ENCODE measurements at places on chromosomes 6 and 20.

- DNase-seq, result no peak
These were observed 535.2 kb upstream of the ID4 start for GRCh38 chr6:19301980-19302379.

GRCh38 chr6:161804838-161805237, 531.0 kb upstream of the AGPAT4 start:
- DNase-seq, result no peak

GRCh38 chr20:17810847-17811627, 111.3 kb downstream of the BANF2 start:
- DNase-seq, result no peak

DNA sequence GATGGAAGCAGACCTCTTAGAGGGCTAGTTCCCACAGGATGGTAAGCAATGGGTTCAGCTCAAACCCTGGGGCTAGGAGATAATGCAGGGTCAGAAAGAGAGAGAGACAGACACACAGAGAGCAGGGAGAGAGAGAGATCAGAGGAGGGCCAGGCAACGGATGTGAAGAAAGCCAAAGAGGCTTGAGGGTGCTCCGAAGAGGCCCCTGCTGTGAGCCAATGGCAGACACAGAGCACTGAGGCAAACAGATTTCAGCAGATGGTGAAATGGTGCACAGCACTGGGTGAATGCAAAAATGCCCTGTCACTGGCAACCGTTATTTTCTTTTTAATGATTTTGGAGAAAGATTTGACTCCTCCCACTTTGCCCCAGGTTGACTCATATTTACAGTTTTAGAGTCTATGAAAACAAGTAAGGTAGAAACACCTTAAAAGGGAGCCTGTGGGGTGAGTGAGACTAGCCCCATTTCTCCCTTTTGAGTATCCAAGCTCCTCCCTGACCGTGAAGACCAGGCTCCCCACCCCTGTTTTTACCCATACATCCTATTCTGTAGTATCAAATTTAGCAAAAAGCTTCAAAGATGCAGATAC, 840 bp downstream of the DEFB132 start:
- no peak for DNase-seq

- no peak for DNase-seq
These were observed 103.1 kb upstream of the SPACA1 start for GRCh38 chr6:87944541-87944954.

GRCh38 chr20:16313917-16314316, 259.3 kb downstream of the KIF16B start:
- no peak for DNase-seq

DNA sequence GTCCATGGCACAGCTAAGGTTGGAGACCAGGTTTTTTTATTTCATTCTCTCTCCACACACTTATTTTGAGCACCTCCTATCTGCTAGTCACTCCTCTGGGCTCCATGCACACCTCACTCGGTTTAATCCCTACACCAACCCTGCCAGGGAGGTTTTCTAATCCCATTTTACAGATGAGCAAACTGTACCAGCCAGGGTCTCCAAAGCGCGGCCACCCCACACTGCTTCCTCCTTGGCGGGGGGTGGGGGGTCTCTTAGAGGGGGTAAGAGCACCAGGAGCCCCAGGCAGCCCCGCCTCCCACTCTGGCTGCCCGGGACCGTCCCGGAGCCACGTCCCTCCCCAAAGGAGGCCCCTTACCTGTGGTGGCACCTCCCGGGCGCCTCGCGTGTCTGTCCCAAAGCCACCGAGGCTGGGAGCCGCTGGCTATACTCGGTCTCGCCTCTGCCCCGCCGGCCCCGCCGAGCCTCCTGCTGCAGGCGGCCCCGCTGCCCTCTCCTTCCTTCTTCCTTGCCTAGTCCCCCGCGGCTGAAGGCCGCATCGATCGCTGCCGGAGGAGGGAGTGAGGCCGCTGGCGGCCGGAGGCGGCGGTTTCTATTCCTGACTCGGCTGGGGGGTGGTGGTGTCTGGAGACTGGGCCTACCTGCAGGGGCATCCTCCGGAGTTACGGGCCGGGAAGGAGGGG, at the start of gene KCNS1:
TSS of gene KCNS1 (minus strand) at position 565 of the 683 bp plus-strand sequence. CDS start 1,891 bp downstream, outside the sequence.
- no peak for DNase-seq

GRCh38 chr20:38181207-38181801, 16.2 kb upstream of the TGM2 start:
- DNase-seq, result no peak

GRCh38 chr6:32462609-32463008, 22.9 kb downstream of the HLA-DRA start:
- DNase-seq, result peak; percentile 70

- peak; percentile 16 for DNase-seq
These were observed 40.9 kb upstream of the CDH22 start for GRCh38 chr20:46349035-46349741.

GRCh38 chr6:131854803-131855202, 47.0 kb downstream of the ENPP1 start:
- no peak for DNase-seq

GRCh38 chr20:55782912-55783253, 222.4 kb downstream of the CBLN4 start:
- DNase-seq, result no peak

GRCh38 chr20:11852189-11852588, 65.5 kb upstream of the BTBD3 start:
- no peak for DNase-seq

- DNase-seq, result no peak
These were observed 440.2 kb downstream of the TBC1D32 start for GRCh38 chr6:120894077-120894476.

DNA sequence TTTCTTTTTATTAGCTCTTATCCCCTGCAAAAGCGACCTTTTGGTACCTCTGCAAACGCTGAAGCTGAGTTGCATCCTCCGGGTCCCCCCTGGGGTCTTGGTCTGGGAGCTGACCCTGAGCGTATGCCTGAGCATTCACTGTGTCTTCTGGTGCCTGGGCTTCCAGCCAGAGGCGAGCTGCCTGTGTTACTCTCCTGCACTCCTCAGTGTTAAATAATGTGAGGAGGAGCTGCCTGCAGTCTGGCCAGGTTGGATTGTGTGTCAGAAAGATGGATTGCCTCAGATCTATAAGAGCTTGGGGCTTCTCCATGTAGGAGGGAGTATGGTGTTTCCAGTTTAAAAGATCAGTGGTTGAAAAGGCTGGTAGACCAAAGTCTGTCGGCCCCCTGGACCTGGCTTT, 8.7 kb upstream of the GMPR start:
- DNase-seq, result no peak

DNA sequence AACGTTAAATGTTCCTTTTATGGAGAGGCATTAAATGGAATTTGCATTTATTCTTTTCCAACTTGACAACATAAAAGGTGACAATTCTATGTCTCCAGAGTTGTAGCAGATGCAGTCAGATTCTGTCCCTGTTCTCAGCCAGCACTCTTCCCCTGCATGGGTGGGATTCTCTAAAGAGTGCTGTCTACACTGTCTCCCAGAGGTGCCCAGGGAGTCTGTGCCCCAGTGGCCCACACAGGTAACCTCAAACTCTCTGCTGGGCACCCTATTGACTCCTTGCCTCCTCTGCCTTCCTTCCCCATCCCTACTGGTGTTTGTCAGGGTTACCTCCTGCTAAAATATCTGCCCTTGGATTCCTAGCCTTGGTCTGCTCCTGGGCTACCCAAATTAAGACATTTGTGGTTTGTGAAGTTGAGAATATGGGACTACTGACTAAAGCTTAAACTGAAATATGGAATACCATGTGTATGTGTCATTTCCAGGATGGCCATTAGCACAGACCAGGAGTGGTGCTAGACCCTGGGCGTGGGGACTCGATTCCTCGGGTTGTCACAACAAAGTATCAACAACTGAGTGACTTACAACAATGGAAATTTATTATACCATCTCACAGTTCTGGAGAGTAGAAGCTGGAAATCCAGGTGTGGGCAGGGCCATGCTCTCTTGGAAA, 284.7 kb downstream of the CDH26 start:
- DNase-seq, result no peak

DNA sequence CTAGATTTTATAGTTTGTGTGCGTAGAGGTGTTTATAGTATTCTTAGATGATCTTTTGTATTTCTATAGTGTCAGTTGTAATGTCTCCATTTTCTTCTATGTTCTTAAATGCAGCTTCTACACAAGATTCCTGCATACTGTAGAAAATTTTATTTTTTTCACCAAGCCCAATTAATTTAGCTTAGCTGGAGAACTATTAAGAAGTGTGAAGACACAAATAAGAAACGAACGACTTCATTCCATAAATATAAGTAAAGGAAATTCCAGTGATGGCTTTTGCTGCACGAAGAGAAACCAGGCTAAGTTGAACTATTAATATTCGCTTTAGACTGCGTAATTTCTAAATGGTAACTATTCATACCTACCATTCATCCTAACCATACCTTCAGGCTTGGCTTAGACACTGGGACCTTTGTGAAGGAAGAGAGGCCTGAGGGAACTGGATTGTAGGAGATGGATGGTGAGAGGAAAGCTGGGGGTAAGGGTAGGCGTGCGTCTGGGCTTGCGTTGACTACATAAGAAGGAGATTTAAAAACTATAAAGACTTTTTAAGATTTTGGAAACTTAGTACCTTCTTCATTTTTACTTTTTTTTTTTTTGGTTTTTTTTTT, 15.9 kb downstream of the HLA-DOA start:
- DNase-seq, result no peak

GRCh38 chr6:56953597-56954402, 1.1 kb upstream of the BEND6 start:
- DNase-seq, result no peak

DNA sequence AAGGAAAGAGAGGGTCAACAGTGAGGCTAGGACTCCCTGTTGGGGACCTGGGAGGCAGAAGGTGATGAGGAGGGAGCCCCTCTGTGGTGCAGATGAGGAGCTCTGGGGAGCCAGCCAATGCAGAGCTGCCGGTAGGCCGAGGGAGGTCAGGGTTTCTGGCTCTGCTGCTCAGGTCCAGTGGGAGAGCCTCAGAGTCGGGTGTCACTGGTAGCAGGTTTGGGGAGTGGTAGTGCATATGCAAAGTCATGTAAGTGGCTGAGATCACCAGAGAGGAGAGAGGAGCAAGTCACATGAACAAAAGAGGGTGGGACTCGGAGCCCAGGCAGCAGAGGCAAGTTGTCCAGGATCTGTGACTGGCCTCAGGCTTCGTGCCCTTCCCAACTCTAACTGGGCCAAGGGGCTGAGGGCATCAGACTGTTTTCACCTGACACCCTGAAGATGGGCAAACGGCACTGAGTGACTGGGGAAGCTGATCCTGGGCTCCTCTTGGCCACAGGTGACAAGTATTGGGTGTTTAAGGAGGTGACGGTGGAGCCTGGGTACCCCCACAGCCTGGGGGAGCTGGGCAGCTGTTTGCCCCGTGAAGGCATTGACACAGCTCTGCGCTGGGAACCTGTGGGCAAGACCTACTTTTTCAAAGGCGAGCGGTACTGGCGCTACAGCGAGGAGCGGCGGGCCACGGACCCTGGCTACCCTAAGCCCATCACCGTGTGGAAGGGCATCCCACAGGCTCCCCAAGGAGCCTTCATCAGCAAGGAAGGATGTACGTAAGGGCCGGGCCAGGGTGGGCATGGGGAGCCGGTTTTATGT, 6.6 kb downstream of the MMP24OS start:
- no peak for DNase-seq

GRCh38 chr20:61948586-61949362, 116.9 kb downstream of the TAF4 start:
- no peak for DNase-seq

GRCh38 chr6:84764332-84765049, at the start of gene TBX18:
TBX18 (minus strand) TSS chr6:84764598; CDS start chr6:84764181, 417 bp downstream.
- no peak for DNase-seq

DNA sequence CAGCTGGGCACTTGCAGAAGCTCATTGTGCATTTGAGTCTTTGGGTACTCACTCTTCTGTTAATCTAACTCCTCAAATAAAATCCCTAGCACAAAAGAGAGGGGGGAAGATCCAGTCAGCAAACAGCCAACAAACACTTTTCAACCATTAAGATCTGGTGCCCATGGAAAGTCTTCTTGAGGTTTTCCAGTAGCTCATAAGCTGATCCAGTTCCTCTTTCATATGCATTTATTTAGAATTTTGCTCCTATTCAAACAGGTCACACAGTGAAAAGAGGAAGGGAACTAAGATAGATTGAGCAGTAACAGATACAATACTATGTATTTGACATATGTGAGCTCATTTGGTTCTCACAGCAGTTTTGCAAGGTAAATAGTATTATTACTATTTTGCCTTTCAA, 38.6 kb downstream of the HLA-DPB1 start:
- no peak for DNase-seq

DNA sequence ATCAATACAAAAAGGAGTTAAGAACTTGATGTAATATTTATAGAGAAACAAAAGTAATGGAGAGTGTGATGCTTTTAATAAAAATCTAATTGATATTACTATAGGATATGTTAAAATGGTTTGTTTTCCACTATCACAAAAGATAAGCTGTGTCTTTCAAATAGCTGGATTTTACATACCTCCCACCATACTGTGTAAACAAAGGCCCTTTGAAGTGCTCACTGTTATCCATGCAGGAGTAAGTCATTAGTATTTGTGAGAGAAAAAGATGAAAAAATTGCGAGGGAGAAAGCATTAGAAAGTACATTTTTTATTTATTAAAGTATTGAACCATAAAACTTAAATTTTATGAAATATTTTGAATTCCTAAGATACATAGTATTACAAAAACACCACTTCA, 733.0 kb downstream of the GRIK2 start:
- DNase-seq, result no peak

- no peak for DNase-seq
These were observed 394.4 kb upstream of the ADGRB3 start for GRCh38 chr6:68240726-68241125.

DNA sequence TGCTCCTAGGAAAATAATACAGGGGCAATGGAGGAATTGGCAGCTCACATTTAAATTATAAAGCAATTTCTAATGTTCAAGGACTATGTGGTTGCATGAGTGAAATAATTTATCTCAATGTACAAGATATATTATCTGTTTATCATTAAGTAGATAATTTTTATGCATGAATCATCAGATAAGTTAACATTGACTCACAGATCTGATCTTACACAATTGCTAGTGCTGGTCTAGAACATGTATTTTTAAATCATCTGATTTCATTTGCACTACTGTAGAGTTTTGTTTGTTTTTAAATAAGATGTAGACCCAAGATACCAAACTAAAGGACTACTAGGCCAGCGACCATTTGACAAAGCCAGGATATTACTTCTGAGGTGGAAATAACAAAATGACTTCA, 199.2 kb downstream of the BMP2 start:
- DNase-seq, result no peak

GRCh38 chr6:107841275-107841670, 17.2 kb upstream of the SCML4 start:
- DNase-seq, result no peak

GRCh38 chr6:43743682-43744381, 26.2 kb upstream of the VEGFA start:
- DNase-seq, result no peak

GRCh38 chr6:74871757-74872156, 334.1 kb downstream of the COL12A1 start:
- no peak for DNase-seq
